Cardiac muscle cell (in vitro differentiated cells and primary cell): ENCODE measurements at places on chromosomes 3 and 15. TPM values are rescaled to one million over a fixed set of nuclear protein-coding genes. Genes with fewer than 3 reads are reported as not detected.

Gene MGLL
- total RNA-seq: 1.0 and 1.1 TPM in 2 replicates

GRCh38 chr3:111803123-111803593 is 55.9 kb upstream of the PHLDB2 start:
- H3K27me3 ChIP-seq: no peaks in the 10 kb centered on the region
- DNase-seq: peak; percentile 5
- no peak overlapping the region for H3K27ac ChIP-seq
- H3K36me3 ChIP-seq: no peaks in the 10 kb centered on the region

DNA sequence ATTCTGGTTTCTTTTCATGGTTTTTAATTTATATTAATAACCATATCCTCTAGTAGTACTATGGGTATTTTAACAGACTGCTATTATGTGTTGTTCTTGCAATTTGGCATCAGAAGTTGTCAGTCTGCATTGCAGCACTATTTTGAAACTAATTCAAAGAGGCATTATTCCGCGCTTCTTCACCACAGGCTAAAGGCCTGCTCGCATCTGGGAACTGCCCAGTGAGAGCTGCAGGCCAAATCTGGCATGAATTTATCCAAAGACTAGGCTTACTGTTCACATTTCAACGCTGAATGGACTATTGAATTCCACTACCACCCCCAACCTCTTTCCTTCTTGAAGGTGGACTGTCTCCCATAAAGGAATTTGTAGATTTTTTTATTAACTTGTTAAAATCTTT is 310.4 kb upstream of the NR2F2 start:
- no peaks in the 10 kb centered on the region for H3K36me3 ChIP-seq
- no peaks in the 10 kb centered on the region for H3K4me1 ChIP-seq
- no peak for DNase-seq
- no peak overlapping the region for H3K27ac ChIP-seq

Gene SKIL
- 27.9 and 42.8 TPM in 2 replicates for total RNA-seq

- H3K27me3 ChIP-seq: no peaks in the 10 kb centered on the region
- H3K4me1 ChIP-seq: no peaks in the 10 kb centered on the region
- H3K36me3 ChIP-seq: no peaks in the 10 kb centered on the region
- H3K27ac ChIP-seq: no peak overlapping the region
Observed at GRCh38 chr15:101580431-101580830, 71.8 kb downstream of the TM2D3 start.

DNA sequence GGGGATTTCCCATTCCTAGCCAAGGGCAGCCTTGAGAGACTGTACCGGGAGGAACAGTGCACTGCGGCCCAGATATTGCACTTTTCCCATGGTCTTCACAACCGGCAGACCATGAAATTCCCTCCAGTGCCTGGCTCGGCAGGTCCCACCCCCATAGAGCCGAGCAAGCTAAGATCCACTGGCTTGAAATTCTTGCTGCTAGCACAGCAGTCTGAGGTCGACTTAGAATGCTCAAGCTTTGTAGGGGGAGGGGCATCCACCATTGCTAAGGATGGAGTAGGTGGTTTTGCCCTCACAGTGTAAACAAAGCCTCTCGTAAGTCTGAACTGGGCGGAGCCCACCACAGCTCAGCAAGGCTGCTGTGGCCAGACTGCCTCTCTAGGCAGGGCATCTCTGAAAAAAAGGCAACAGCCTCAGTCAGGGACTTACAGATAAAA is 156.3 kb downstream of the FRMD5 start:
- H3K27me3 ChIP-seq: no peaks in the 10 kb centered on the region
- no peak overlapping the region for H3K4me3 ChIP-seq
- H3K4me1 ChIP-seq: peaks cover 25% of the 10 kb centered on the region
- peak overlapping the region; percentile 77 for H3K27ac ChIP-seq

Gene PLA2G4E
- total RNA-seq: 0.06 TPM in 1 of 2 replicates, not detected in the other

GRCh38 chr3:175511219-175511785 is 652.2 kb downstream of the NAALADL2 start:
- no peak for DNase-seq
- H3K4me3 ChIP-seq: no peak overlapping the region
- no peaks in the 10 kb centered on the region for H3K27me3 ChIP-seq
- H3K4me1 ChIP-seq: no peaks in the 10 kb centered on the region
- no peak overlapping the region for H3K27ac ChIP-seq
- no peaks in the 10 kb centered on the region for H3K36me3 ChIP-seq

Gene DMXL2
- total RNA-seq: 20.3 and 34.0 TPM in 2 replicates

- no peaks in the 10 kb centered on the region for H3K27me3 ChIP-seq
- no peak overlapping the region for H3K4me3 ChIP-seq
- no peaks in the 10 kb centered on the region for H3K4me1 ChIP-seq
- no peak overlapping the region for H3K27ac ChIP-seq
Observed at GRCh38 chr3:127676921-127677351, 4.2 kb downstream of the ABTB1 start.

Gene CORO2B
- 2.9 and 3.3 TPM in 2 replicates for total RNA-seq

DNA sequence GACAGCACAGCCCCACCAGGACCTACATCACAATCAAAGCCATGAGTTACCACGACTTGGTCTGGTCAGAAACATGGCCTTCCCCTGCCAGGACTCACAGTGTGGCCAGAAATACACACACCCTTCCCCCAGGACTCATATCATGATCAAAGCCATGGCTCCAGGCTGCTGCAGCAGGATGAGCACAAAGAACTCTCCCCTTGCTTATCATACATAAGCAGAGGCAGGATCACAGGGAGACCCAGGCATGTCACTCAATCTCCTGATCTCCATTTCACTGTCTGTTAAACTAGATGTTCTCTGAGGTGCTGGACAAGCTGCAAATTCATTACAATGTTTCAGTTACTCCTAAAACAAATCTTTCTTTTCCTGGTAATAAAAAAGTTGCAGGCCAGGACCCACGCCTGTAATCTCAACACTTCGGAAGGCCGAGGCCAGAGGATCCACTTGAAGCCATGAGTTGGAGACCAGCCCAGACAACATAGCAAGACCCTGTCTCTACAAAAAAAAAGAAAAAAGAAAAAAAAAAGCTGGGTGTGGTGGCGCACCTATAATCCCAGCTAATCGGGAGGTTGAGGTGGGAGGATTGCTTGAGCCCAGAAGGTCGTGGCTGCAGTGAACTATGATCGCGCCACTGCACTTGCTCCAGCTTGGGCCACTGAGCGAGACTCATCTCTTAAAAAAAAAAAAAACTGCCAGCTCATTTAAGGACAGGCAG is 1.2 kb downstream of the PFKFB4 start:
- H3K4me1 ChIP-seq: peaks cover 49% of the 10 kb centered on the region
- peaks cover 6% of the 10 kb centered on the region for H3K36me3 ChIP-seq
- DNase-seq: no peak
- peak overlapping the region; percentile 69 for H3K27ac ChIP-seq
- H3K27me3 ChIP-seq: no peaks in the 10 kb centered on the region

Gene TMEM212
- not detected in 2 replicates for total RNA-seq

Gene KLHL25
- 16.7 and 18.0 TPM in 2 replicates for total RNA-seq

Gene PDE12
- total RNA-seq: 7.4 and 10.2 TPM in 2 replicates

Gene GOLGA8J
- not detected in 2 replicates for total RNA-seq

GRCh38 chr3:189236352-189236751 is 64.6 kb downstream of the TPRG1 start:
- H3K36me3 ChIP-seq: no peaks in the 10 kb centered on the region
- no peak for DNase-seq
- no peak overlapping the region for H3K4me3 ChIP-seq
- H3K27ac ChIP-seq: no peak overlapping the region

- no peak for DNase-seq
- H3K27ac ChIP-seq: no peak overlapping the region
- no peaks in the 10 kb centered on the region for H3K36me3 ChIP-seq
- no peaks in the 10 kb centered on the region for H3K27me3 ChIP-seq
- H3K4me1 ChIP-seq: no peaks in the 10 kb centered on the region
Observed at GRCh38 chr15:95565016-95565600, 765.4 kb upstream of the NR2F2 start.

- H3K27me3 ChIP-seq: no peaks in the 10 kb centered on the region
- no peak overlapping the region for H3K4me3 ChIP-seq
- DNase-seq: peak; percentile 15
Observed at GRCh38 chr3:145865399-145866018, 295.5 kb downstream of the PLOD2 start.

DNA sequence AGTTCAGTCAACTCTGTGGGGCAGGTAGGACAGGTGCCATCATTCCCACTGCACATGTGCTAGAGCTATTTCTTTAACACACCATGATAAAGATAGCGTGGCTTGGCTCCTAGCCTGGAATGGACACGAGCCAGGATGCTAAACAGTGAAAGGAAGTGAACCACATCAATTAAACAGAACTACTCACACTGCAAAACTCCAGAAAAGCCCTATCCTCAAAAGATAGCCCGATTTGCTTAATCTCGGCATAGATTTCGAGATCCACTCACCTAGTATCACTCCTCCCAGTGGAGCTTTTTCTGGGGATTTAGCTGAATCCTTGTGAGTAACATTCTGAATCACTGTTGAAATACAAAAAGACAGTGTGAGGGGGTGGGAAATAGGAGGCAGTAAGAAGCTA is 118.0 kb downstream of the ABI3BP start:
- H3K4me3 ChIP-seq: no peak overlapping the region
- H3K36me3 ChIP-seq: no peaks in the 10 kb centered on the region
- DNase-seq: peak; percentile 70
- H3K27me3 ChIP-seq: no peaks in the 10 kb centered on the region

GRCh38 chr3:189588475-189589178 is 42.6 kb upstream of the TP63 start:
- no peak overlapping the region for H3K27ac ChIP-seq
- H3K27me3 ChIP-seq: no peaks in the 10 kb centered on the region
- no peaks in the 10 kb centered on the region for H3K4me1 ChIP-seq
- H3K36me3 ChIP-seq: no peaks in the 10 kb centered on the region
- no peak overlapping the region for H3K4me3 ChIP-seq

GRCh38 chr3:33115024-33115768 is 1.4 kb downstream of the CRTAP start:
- peak overlapping the region; percentile 90 for H3K4me3 ChIP-seq
- H3K27ac ChIP-seq: peak overlapping the region; percentile 95
- H3K27me3 ChIP-seq: no peaks in the 10 kb centered on the region
- peaks cover 16% of the 10 kb centered on the region for H3K4me1 ChIP-seq

DNA sequence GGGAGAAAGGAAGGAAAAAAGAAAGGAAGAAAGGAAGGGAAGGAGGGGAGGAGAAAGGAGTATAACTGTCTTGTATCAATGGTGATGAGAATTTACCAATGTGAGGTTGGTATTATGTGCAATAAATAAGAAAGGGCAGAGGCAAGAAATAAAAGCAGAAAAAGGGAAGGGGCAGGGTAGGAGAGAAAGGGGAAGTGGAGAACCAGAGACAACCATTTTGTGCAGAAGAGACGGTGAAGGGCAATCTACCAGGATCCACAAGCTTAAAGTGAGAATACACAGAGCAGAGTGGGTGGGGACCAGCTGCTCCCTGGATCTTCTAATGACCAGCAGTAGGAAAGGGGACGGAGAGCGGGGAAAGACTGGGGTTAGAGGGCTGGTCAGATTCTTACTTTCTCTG is 106.9 kb upstream of the SLCO2A1 start:
- no peaks in the 10 kb centered on the region for H3K27me3 ChIP-seq
- H3K27ac ChIP-seq: no peak overlapping the region
- H3K36me3 ChIP-seq: no peaks in the 10 kb centered on the region
- DNase-seq: no peak
- no peak overlapping the region for H3K4me3 ChIP-seq

GRCh38 chr3:135082706-135083105 is 287.6 kb downstream of the EPHB1 start:
- no peak overlapping the region for H3K27ac ChIP-seq
- no peak for DNase-seq
- peaks cover 13% of the 10 kb centered on the region for H3K27me3 ChIP-seq
- no peaks in the 10 kb centered on the region for H3K4me1 ChIP-seq

- no peak overlapping the region for H3K27ac ChIP-seq
- H3K4me3 ChIP-seq: no peak overlapping the region
- H3K36me3 ChIP-seq: peaks cover 83% of the 10 kb centered on the region
- no peak for DNase-seq
Observed at GRCh38 chr3:194446754-194447153, 40.0 kb downstream of the ATP13A3 start.
